GM10248 (cell line): ENCODE measurements at places on chromosomes 11 and 22.

DNA sequence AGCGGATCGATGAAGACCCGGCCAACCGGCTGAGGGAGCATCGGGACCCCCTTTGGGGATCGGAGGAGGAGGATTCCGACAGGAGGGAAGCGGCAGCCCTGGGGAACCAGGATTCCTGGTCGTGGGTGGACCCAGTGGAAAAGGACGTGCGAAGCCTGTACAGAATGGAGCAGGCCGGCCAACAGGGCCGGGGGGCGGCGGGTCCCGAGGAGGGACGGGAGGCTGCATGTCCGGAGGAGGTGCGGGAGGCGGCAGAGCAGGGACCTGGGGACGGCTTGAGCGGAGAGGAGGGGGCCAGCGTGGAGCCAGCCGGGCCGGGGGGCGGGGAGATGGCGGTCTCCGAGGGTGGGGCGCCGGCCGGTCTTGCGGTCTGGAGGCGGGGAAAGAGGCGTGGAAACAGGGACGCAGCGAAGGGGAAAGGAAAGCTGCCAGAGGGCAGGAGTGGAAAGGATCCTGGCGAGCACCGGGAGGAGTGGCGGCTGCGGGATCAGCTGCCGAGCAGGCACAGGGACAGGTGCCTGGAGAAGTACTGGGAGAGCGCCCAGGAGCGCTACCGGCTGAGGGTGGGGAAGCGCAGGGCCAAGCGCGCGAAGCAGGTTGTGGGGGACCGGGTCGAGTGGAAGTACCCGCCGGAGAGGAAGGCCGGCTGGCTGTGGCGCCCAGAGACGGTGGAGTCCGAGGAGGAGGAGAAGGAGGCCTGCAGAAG, at the start of gene ANO5:
TSS of gene ANO5 (plus strand) at position 444 of the 706 bp plus-strand sequence. CDS start 408 bp downstream, outside the sequence.
- DNase-seq = peak; percentile 70

DNA sequence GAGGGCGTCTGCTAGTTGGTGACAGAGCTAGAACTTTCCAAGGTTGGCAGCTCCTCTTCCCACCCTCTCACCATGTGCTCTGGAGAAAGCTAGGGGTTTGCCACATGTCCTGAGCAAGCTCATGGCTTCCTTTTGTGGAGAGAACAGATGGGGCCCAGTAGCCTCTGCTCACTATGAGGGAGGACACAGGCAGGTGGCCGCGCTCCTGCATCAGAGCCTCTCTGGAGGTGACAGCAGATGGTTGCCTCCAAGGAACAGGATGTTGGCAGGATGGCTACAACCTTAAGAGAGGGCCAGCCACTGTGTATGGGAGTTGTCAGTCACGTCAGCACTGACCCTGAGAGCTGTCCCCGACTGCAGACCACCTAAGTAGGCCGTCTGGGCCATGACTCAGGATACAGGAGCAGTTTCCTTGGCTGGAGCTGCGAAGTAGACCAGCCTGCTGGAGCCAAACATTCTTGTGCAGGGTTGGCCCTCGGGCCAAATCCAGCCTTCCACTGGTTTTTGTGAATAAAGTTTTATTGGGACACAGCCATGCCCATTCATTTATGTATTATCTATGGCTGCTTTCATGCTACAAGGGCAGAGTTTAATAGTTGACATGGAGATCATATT, 28.0 kb downstream of the SGSM1 start:
- no peak for DNase-seq

GRCh38 chr22:32396746-32397145, 15.3 kb downstream of the RTCB start:
- no peak for DNase-seq

GRCh38 chr11:2413742-2414579, 13.4 kb downstream of the TSSC4 start:
- no peak for DNase-seq

DNA sequence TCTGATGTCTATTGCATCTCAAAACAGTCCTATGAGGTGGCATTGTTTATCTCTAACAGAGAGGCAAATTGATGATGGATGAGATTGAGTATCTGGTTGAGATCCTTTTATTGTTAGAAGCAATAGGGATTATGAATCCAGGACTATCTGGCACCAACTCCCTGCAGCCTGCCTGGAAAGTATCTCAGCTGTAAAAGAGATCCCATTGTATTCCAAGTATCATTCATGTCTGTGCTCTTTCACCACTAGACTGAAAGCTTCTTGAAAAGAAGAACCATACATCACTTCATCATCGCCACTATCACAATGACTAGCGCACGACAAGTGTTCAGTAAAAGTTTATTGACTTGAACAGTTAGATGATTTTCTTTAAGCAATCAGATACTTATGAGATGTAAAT, 41.9 kb upstream of the PCF11 start:
- no peak for DNase-seq

DNA sequence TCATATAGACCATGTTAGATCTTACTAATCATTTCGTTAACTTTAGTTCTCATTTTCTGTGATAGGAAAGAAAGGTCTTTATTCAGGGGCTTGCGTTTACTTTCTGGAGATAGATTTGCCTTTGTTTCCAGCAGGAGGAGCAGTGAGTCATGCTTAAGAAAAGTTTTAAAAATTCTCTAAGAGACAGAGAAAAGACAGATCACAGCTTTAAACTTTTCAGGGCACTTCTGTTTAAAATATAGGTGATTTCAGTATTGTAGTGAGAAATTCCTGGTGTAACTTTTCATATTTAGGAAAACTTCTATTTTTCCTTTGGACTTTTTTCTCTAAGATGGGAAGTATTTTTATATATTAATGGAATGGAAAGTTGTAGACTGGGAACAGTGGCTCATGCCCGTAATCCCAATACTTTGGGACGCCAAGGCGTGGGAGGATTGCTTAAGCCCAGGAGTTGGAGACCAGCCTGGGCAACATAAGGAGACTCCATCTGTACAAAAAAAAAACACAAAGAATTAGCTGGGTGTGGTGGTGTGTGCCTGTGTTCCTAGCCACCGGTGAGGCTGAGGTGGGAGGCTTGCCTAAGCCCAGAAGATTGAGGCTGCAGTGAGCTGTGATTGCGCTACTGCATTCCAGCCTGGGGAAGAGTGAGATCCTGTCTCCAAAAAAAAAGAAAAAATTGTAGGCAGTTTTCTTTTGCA, 60.3 kb downstream of the ATXN10 start:
- DNase-seq = no peak

GRCh38 chr11:102323542-102324251, 6.4 kb downstream of the BIRC3 start:
- no peak for DNase-seq

GRCh38 chr22:40024201-40025061, 29.7 kb downstream of the FAM83F start:
- peak; percentile 87 for DNase-seq

DNA sequence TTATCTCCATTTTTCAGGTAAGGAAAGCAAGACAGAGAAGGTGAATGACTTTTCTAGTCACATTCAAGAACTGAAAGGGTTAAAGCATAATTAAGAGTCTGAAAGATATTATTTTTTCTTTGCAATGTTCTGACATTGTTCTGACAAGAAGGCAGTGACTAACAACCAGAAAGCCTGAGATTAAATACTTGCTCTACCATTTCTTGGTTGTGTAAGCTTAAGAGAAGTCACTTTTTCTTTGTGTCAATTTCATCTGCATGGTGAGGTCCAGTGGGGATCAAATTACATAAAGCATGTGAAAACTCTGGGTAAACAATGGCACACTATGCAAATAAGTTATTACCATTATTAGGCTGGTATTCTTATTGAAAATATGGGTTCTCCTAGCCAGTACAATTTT, 73.7 kb downstream of the PHF21A start:
- no peak for DNase-seq

GRCh38 chr11:74636630-74637184, 44.3 kb downstream of the POLD3 start:
- no peak for DNase-seq

DNA sequence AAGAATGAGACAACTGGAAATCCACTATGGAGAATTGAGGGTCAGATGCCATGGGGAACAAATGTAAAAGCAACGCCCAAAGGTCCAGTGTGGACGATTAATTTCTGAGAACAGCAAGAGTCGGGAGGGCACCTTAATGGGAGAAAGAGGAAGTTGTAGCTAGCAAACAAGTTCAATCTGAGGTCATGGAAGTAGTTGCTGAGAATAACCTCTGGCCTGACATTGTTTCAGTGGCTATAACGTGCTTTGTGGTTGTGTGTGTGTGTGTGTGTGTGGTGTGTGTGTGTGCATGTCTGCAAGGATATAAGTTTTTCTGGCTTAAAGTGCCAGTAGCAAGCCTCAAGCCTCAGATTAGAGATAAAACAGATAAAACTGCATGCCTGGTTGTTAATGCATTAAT, 1630.1 kb upstream of the TENM4 start:
- peak; percentile 35 for DNase-seq

DNA sequence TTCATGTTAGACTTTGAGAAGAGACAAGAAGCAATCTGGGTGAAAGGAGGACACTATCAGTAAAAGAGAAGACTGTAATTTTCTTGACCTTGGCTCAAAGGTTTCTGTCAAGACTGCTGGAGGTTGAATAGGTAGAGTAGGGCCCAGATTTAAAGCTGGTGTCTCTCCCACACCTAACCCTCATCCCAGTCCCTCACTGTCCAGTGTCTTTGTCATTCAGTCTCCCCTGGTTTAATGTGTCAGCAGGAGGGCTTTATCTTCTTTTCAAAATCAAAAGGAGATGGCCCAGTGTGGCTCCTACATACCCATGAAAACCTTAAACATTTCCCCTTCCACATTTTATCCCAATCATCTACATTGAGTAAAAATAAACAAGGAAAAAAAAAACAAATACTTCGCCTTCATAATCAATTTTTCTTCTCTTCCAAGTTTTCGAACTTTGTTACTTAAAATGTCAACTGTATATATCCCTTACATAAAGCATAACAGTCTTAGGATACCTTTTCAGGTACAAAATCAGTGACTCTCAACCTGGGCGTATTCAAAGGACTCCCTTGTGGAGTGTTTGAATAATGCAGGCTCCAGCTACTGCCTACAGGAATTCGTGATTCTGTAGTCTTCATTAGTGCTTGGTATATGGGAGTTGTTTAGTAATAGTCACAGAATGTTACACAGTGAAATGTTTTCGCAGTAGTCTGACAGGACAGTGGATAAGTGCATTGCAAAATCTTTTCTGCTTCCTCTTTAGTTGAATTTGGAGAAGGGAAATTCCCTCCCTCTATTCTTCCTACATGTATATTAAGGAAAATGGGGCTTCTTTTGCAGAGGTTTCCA, 87.2 kb downstream of the FAT3 start:
- DNase-seq = no peak

DNA sequence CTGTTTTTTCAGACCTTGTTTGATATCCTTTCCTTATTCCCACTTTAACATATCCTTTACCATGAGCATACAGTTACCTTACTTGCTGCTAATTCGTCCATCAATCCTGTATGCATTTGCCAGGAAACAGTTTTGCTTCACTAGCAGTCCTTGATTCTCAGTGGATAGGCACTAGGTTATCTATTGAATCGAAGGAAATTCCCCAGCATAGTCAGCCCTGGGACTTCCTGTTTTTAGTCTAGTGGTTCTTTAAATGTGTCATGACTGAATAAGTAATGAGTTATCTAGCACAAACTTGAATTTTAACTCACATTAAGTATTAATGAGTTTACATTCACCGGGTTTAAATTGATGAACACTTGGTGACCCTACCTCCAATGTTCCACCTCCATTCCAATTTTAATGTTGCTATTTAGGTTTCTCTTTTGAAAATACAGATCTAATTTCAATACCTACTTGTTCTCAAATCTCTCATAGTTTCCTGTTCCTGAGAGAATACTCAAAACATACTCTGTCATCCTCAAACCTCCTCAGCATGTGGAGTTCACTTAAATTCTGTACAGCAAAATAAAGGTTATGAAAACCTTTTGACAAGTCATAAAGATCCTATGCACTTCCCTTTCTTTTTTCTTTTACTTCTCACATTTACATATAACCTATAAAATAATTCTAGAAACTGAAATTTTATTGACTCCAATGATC, 1375.1 kb upstream of the TENM4 start:
- peak; percentile 18 for DNase-seq

GRCh38 chr11:8574798-8575197, 19.2 kb downstream of the STK33 start:
- no peak for DNase-seq

DNA sequence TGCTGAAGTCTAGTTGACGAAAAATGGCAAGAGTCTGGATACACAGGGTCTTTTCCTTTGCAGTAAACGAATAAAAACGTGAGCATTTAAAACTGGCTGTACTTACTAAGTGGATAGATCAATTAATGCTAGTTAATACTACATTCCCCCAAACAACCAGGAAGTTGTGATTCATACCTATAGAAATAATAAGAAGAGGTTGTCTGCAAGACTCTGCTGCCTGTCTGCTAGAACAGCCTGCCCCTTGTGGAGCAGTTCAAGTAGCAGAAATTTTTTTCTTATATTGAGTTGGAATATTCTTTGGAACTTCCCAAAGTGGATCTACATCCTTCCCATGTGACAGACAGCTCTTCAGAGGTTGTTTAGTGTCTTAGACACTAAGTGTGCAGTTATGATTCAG, 86.8 kb downstream of the TEAD1 start:
- no peak for DNase-seq

- DNase-seq = peak; percentile 43
These were observed 9.0 kb upstream of the HIKESHI start for GRCh38 chr11:86292912-86293616.

DNA sequence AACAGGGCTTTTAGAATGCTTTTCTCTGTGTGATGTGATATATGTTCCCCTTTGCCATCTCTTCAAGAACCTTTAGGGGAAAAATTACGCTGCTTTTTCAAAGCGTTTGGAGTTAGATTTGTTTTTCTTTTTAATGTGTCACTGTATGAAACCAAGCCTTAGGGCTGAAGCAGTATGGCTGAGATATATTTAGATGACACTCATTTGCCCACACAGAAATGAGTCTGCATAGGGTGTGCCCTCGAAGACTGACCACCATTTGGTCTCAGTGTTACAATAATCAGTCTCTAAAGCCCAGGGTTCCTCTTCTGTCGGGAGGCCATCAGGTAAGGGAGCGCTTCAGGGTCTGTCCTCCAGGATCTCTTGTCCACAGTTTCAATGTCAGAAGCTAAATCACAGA, 213.0 kb upstream of the NCAM1 start:
- DNase-seq = no peak

- peak; percentile 22 for DNase-seq
These were observed 2.7 kb downstream of the TENM4 start for GRCh38 chr11:79437981-79438630.

GRCh38 chr11:129536338-129536737, 160.7 kb downstream of the BARX2 start:
- no peak for DNase-seq

GRCh38 chr11:64186492-64187165, 658 bp downstream of the STIP1 start:
- DNase-seq = peak; percentile 7
